NCI-H2171 treated with DMSO at 0.1 percent for 48 hours (cell line): ENCODE measurements at places on chromosomes 4 and X.

DNA sequence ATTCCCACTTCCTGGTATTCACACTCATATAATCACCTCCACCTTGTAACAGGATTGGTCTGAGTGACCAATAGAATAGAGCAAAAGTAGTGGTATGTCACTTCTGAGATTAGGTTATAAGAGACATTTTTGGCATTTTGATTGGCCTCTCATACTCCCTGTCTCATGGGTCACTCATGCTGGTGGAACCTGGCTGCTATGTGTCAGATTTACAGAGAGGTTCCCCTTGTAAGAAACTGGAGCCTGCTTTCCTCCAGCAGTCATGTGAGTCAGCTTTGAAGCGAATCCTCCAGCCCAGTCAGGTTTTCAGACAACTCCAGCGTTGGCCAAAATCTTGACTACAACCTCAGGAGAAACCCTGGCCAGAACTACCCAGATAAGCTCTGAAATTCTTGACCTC lies 2.6 kb upstream of the OTUD4 start:
- DNase-seq = no peak

- DNase-seq = no peak
Measured at GRCh38 chr4:177375372-177375771, 65.7 kb downstream of the NEIL3 start.

DNA sequence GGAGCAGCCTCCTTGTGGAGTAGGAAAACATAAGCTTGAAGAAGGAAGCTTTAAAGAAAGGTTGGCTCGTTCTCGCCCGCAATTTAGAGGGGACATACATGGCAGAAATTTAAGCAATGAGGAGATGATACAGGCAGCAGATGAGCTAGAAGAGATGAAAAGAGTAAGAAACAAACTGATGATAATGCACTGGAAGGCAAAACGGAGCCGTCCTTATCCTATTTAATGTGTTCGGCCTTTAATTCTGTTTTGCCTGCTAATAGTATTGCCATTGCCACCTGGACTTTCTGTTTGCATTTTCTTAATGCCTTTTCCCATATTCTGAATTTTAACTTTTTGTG lies 1.4 kb downstream of the TCEAL1 start:
- no peak for DNase-seq

- no peak for DNase-seq
Measured at GRCh38 chrX:850471-850916, 219.9 kb downstream of the SHOX start.

DNA sequence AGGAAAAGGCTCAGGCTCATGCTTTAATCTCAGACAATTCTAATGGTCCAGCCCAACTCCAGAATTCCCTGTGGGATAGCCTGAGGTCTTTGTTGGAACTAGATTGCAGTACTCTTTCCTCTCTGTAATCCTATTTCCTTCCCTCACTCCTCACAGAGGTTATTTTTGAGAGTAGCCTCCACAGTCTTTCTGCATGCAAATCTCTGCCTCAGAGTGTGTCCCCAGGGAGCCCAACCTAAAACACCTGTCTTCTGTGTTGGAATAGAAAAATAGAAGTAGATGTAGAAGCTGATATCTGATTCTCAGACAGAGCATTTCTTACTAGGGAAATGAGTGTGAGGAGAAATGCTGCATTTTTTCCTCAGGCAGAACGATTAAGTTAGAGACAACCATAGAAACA lies 915.5 kb upstream of the EPHA5 start:
- DNase-seq = peak; percentile 70

DNA sequence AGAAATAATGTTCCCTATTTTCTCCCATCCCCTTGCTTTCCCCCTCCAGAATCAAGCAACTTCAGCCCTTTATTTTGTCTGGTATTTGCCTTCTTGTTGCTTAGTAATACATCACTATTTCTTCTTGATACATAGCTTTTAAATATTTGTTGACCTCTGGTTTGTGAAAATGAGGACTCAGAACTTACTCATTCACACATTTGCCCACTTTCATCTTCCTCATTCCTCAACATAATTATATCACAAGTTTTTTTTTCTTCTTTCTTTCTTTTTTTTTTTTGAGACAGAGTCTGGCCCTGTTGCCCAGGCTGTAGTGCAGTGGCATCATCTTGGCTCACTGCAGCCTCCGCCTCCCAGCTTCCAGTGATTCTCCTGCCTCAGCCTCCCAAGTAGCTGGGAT lies 28.9 kb upstream of the NDUFC1 start:
- no peak for DNase-seq

- DNase-seq = peak; percentile 53
Measured at GRCh38 chr4:87073199-87074120, 138.6 kb downstream of the AFF1 start.

- no peak for DNase-seq
Measured at GRCh38 chrX:153303276-153304262, 18.0 kb downstream of the PNMA6F start.

GRCh38 chrX:1661922-1662221 lies 47.0 kb downstream of the ASMT start:
- no peak for DNase-seq

- no peak for DNase-seq
Measured at GRCh38 chr4:25937801-25938200, 23.8 kb downstream of the SMIM20 start.

- DNase-seq = peak; percentile 88
Measured at GRCh38 chrX:152830312-152831305, at the start of the genes CETN2 and NSDHL. Gene CETN2 (minus strand): TSS chrX:152830757. CDS start chrX:152830710, 47 bp downstream. Gene NSDHL (plus strand): TSS chrX:152831063. CDS start chrX:152846325, 15,262 bp downstream.

- no peak for DNase-seq
Measured at GRCh38 chrX:42696536-42697124, 81.3 kb downstream of the PPP1R2C start.
